ENCODE measurements at places on chromosomes 12 and 14.

GRCh38 chr12:101039848-101040531 lies 170.0 kb downstream of the SLC5A8 start:
- DNase-seq: no peak

DNA sequence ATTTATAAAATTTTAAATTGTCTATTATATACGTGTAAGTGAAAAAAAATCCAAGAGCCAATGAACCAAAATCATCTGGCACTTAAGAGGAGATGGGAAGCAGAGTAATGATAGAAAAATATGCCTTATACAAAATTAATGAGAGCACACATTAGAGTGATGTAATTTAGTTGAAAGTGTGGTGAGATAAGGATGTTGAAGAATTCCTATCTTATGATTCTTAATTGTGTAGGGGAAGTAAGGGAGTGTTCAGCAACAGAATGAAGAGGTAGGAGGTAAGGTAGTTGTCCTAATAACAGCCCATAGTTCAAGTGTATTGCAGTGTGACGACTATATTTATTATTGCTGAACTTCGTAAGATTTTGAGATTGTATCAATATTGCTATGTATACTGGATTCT lies 843.4 kb upstream of the FLRT2 start:
- no peak for DNase-seq

DNA sequence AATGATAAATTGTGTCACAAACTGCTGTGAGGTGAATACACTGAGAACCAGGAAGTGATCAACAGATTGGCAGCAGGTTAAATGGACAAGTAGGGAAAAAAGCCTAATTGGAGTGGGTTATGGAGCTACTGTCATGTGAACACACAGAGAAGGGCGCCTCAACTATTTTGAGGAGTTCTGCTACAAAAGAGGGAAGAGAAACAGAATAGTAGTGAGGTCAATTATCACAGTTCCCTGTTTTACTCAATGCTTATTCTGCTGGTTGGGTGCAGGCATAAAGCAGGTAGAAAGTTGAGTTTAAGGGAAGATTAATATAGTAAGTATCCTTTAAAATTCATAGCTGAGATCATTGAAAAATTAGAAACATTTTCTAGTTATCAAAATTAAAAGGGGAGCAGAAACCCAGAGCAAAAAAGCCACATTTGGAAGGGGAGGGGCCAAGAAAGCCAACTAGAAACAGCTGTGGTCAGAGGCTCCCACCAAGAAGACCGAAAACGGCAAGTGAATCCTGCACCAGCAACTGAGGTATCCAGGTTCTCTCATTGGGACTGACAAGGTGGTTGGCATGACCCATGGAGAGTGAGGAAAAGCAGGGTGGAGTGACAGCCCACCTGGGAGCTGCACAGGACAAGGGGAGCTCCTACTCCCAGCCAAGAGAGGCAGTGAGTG lies 105.7 kb downstream of the ZC3H14 start:
- DNase-seq: no peak

DNA sequence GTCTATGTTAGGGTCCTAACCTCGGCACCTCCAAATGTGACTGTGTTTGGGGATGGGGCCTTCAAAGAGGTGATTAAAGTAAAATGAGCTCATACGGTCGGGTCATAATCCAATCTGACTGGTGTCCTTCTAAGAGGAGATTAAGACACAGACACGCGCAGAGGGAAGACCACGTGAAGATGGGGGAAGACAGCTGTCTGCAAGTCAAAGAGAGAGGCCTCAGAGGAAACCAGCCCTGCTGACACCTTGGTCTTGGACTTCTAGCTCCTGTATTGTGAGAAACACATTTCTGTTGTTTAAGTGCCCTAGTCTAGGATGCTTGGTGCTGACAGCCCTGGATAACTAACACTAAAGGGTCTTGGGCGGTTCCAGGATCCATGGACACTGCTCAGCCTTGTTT lies 109.6 kb downstream of the DICER1 start:
- no peak for DNase-seq

- no peak for DNase-seq
These were observed 306.7 kb upstream of the E2F7 start for GRCh38 chr12:77372026-77372425.

- DNase-seq: peak; percentile 14
These were observed 279.9 kb upstream of the SYT1 start for GRCh38 chr12:78584695-78585094.

DNA sequence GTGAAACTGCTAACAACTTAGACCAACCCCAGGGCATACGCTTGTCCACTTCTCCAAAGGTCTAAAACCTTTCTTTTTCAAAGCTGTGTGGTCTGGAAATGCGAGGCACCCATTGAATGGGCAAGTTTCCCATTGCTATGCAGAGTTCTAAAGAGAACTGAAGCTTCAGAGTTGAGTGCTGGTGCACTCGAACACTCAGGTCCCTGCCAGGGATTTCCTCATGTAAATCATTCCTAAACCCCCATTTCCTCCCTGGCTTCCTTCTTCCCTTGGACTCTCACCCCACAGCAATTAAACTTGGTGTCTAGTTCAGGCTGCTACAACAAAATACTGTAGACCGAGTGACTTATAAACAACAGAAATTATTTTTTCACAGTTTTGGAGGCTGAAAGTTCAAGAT lies 2.2 kb upstream of the PXN start:
- DNase-seq: no peak

DNA sequence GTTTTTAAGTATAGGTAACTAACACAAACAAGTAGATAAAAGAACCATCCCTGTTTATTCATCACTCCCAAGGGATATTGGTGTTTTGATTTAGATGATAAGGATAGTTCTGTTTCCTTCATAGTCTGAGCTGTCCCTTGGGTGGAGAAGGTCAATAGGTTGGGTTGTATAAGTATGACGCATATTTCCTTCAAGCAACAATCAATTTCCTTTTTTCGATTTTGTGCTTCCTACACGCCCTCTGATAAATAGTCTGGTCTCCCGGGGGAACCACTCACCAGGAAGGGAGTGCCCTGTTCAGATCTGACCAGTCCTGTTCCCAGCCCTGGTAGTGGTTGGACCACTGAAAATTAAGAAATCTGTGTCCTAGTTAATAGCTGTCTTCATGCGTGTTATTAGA lies 378.8 kb upstream of the FAR2 start:
- no peak for DNase-seq

DNA sequence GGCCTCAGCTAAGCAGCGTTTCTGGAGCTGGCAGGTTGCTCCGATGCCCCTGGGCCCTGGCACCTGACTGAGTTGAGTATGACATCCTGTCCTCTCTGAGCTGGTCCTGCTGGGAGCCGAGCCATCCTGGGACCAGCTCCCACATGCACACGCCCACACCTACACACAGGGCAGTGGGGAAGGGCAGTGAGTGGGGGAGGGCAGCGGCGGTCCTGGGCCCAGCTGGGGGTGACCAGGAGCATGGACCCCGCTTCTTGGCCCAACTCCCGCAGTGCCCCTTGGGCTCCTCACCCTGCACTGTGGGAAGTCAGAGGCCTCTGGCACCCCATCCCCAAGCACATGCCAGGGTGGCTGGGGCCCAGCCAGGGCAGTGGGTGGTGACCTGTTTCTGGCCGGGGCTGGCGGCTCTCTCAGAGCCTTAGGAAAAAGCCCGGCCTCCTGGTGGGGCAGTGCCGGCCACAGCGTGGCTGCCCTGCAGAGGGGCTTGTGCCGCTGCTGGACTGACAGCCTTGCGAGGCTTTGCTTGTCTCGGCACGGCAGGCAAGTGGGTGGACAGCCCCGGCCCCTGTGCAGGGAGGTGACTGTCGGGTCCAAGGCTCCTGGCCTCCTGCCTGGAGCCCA lies 5.9 kb upstream of the CRIP2 start:
- DNase-seq: no peak

Data from fibroblast of villous mesenchyme (primary cell).